Fibroblast of pulmonary artery (primary cell): ENCODE measurements at places on chromosomes 3 and 15.

DNA sequence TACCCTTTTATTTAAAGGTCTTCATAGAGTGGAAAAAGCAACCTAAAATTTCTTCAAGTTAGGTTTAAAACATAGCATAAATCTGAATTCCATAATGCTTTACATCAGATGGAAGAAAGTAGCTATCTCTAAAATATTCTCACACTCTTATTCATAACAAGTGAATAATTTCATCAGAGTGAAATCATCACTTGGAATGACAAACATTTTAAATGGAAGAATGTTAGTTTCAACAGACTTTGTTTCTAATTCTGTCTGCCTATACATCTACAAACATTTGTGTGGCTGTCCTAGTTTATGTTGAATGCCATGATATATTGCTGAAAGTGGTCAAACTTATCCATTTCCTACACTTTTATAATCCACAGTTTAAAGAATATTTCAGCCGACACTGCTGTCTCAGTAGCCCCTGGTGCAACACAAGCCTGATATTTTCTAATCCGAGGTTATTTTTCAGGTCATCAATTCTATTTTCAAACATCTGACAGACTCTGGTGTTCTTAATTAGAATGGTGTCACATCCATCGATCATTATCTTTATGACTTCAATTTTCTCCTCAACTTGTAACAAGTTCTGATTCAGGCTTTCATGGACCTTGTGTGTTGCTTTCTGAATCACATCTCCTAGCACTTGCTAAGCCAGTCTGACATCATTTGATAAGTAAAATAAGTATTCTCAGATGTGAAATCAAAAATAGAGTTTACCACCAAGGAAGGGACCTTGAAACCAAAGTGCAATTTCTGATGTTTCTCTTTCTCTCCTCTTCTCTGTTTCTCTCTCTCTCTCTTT lies 17.1 kb upstream of the CNTN3 start:
- peak; percentile 25 for DNase-seq

DNA sequence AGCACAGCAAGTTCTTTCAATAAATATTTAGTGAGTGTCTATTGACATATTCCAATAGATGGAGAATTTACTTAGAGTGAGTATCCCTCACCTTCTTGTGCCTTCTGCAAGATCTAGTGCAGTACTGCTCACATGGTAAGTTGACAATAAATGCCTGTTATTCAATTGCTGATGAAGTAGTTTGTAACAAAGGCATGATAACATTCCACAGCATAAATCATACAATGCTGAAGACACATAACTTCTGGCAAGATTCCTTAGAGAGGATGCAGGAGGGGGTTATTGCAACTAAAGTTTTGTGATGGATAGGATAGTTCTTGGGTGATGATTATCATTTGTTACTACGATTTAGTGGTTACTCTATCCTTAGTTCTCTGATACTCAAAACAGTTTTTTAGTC lies 112.2 kb upstream of the RBMS3 start:
- peak; percentile 37 for DNase-seq

- no peak for DNase-seq
These were observed 95.6 kb upstream of the TJP1 start for GRCh38 chr15:29917600-29918597.

DNA sequence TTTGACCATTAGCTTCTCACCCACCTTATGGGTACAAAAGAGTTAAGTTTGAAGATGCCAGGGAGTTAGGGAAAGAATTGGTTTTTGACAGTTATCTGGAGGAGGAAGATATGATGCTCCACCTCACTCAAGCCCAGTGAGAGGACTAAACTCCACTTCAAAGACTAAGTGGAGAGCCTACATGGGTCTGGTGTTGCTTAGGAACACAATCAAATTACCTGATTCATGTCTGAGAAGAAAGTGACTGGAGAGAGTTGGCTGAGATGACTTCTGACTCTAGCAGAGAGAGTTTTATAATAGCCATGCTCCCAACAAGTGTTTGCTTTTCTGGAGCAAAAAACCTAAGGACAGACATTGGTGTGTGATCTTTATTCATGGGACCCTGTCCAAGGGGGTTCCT lies 43.3 kb downstream of the SUCNR1 start:
- DNase-seq = no peak

- DNase-seq = no peak
These were observed 4.6 kb downstream of the SHOX2 start for GRCh38 chr3:158101335-158102241.

DNA sequence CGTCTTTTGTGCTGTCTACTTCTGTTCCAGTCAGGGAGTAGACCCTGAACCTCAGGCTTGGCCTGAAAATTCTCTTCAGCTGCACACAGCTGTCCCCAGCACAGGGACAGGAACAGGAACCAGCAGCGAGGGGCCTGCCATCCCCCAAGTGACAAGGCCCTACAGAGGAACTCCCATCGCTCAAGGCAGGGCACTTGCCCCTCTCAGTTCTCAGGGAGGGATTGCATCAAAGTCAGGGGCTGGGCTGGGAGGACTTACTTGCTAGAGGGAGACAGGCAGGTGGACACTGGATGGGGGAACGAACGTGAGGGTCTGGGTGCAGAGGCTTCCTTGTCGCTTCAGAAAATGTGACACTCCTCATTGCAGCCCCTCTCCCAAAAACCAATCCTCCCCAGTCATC lies 163.6 kb downstream of the CHSY1 start:
- no peak for DNase-seq

GRCh38 chr3:2784627-2785026 lies 325.5 kb downstream of the IL5RA start:
- no peak for DNase-seq

DNA sequence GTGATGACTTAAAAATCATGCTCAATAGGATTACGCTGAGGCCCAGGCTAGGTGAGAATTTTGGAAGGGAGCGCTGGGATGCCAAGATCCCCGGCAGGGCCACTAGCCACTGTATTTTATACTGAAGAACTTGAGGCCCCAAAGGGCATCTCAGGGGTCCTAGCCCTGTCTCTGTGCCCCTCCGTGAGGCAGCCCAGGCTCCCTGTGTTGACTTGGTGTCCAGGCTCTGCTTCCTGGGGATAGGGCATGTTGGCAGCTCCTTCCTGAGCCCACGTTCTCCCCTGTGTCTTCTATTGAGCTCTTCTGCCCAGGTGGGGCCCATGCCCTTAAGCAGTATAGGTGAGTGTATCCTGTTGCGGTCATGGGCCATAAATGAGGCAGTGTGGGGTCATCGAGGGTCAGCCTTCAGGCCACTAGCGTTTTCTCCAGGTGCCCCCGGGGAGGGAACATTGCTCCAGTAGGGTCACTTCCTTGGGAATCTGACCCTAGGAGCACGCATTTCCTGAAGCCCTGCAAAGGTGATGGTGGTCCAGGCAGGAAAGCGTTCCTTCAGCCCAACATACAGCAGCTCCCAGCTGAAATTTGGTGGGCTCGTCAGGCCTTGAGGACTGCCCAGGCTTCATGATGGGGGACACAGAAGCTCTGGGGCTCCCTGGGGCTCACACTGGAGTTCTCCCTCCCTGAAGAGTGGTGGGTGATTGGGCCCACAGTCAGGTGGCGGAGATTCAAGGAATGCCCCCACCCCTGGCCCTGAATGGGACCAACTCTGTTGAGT lies 189.4 kb downstream of the UBE3A start:
- DNase-seq = no peak

- peak; percentile 84 for DNase-seq
These were observed 18.1 kb upstream of the RAF1 start for GRCh38 chr3:12681943-12682390.

- DNase-seq = no peak
These were observed 105.0 kb downstream of the MYLK start for GRCh38 chr3:123778991-123779622.

DNA sequence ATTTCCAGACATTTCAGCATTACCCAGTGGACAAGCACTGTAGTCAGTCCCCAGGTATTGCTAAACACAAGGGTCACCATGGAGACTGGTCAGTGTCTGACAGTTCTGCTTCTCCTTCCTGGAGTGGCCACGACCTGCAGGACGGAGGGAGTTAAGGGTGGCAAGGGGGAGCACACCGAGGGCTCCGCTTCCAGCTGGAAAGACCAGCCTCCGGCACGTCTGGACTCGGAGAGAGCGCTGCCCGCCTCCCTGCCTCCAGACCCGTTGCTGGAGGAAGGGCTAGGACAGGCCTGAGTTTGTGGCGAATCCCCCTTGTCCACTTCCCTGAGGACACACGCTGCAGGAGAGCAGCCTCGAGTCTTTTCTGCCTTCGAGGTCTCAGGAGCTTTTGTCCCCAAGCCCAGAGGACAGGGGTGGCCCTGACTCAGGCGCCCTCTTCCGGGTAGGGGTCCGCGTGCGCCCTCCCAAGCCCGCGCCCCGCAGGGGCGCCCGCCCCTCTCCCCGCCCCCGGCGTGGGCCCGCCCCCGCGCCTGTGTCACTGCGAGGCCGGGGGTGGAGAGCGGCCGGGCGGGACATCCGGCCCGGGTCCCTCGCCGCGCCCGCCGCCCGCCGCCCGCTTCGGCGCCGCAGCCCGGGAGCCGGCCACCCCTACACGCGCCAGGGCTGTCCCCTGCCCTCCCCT lies at the start of gene CHST14:
TSS of gene CHST14 (plus strand) at position 562 of the 682 bp plus-strand sequence. CDS start 230 bp downstream, outside the sequence.
- DNase-seq = peak; percentile 50

GRCh38 chr15:57993409-57994145 lies 71.9 kb downstream of the ALDH1A2 start:
- DNase-seq = no peak

DNA sequence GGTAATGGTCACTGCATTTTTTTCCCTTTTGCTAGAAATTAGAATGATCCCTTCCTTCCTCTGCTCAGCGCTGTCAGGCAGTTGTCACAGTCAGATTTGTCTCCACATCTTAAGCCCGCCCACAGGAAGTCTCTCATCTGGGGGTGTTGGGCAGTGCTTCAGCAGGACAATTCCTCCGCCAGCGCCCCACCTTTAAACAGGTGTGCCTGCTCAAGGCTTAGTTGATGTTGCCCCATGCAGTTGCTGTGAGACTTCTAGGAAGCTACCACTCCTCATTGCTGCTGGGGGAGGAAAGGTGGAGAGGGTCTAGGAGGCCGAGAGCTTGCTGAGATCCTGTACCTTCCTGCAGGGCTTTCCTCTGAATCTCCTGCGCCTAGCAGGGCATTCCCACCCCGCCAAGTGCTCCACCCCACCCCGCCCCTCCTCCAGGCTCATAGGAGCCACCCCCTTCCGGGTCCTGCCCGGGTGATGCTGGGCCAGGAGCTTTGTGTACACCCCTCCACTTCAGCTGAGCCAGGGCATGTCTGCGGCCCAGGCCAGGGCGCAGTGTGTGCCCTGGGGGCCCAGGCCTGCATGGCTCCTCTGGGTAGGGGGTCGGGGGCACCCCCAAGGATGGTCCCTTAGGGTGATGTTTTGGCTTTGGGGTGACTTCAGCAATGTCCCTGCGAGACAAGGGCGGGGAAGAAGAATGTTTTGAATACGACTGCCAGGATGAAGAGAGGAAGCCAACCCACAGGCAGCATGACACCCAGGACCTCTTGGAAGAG lies 68.7 kb downstream of the TRAK1 start:
- no peak for DNase-seq

DNA sequence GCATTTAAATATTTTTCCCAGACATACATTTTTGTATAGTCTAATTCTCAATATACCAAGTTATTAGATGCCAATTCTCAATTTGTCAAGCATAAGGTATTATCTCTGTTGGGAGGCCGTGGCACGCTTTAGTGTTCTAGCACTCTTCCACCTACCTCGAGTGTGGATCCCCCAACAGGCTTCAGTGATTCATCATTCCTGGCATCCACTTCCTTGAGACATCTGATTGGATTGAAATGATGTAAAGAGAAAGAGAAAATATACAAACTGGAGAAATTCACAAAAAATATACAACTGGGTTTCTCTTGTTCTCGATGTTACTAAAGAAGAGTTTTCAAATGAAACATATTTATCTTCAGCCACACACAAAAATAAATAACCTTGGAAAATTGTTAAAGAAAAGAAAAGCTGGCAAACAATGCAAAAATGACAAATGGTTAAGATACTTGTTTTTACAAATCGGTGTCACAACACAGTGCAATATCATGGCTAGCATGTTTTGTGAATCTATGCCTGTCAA lies 218.0 kb upstream of the CDIN1 start:
- peak; percentile 65 for DNase-seq

DNA sequence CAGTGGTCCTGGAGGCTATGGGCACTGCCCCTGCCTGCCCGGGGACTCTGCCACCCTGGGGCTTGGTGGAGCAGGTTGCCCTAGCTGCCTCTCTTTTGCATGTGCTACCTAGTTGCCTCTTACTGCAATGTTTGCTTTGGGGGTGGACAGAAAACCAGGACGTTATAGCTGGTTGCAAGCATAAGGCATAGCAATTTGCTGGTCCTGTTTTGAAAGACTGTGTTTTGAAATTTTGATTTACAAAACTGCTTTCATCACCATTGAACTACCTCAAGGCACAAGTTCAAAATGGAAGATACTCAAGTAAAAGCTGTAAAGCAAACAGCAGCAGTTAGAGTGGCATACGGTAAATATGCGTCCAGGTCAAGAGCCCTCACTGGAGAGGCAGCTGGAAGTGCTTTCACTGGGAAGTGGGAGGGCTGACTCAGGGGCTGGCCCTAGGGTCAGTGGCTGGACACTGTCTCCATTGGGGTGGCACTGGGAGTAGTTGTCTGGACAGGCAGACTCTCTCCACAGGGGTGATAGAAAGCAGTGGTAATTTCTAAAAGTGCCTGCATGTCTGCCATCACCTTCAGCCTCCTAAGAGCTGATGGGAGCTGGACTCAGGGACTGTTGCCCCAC lies 138.1 kb downstream of the CHDH start:
- no peak for DNase-seq

DNA sequence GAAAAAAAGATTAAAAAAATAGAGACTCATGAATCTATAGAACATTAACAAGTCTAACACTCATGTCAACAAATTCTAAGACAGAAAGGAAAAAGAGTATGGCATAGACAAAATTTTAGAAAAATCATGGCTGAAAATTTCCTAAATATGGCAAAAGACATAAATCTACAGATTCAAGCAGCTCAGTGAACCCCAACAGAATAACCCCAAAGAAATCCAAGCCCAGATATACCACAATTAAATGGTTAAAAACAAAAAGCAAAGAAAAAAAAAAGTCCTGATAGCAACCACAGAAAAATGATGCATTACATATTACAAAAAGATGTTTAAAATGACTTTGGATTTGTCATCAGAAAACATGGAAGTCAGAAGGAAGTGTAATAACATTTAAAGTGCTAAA lies 75.6 kb downstream of the AQR start:
- DNase-seq = no peak

DNA sequence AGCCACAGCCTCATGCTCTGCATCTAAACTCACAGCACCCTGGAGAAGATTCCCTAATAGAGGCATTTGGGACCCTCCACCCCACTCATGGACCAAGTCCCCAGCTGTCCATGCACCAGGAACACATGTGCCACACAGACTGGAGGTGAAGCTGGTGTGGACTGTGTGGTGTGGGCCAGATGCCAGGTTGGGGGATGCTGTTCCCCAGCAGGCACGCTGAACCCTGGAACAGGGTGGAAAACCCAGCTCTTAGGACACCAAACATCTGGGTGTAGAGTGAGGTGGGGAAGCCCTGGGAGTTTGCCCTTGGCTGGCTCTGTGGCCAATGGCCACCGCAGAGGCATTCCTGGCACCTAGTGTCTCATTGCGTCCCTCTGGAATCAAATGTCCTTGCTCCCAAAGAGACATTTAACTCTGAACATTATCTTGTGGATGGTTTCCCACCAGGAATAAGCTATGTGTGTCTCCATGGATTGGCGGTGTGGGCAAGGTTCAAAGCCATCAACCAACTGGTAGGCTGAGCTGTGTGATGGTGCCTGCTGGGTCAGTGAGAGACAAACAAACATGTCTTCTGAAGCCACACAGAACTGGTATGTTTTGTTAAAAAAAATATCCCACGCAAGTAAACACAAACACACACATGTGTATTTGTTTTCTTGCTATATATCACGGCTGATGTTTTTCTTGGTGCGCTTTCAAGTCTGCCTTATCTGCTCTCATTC lies 65.0 kb downstream of the EXOG start:
- DNase-seq = no peak
